ENCODE measurements at places on chromosomes 16 and 17. TPM values are rescaled to one million over a fixed set of nuclear protein-coding genes. Genes with fewer than 3 reads are reported as not detected.

The TSNAXIP1 gene
- 1.2 TPM for total RNA-seq

The KIF18B gene
- not detected for total RNA-seq

The C16orf54 gene
- total RNA-seq: 68.3 TPM

The MMP15 gene
- not detected for total RNA-seq

The SMPD3 gene
- 1.2 TPM for total RNA-seq

GRCh38 chr17:38741461-38741860, 6.7 kb downstream of the PCGF2 start:
- no peak for DNase-seq

DNA sequence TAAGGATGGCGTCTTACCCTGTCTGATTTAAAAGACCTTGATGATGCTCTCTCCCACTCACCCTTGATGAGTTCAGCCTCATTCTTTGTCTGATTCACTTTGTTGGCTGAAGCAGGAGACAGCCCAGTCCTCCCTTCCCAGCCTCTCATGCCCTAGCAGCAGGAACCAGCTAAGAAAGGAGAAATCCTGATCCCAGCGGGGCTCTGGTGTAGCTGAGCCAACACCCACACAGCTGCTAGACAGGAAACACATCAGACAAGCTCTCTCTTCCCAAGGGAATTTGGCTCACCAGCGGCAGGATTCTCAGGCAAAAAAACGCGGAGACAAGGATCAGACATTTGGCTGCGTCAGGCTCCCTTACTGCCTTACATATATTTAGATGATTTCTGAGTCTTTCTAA, 211.5 kb downstream of the CDH11 start:
- no peak for DNase-seq

DNA sequence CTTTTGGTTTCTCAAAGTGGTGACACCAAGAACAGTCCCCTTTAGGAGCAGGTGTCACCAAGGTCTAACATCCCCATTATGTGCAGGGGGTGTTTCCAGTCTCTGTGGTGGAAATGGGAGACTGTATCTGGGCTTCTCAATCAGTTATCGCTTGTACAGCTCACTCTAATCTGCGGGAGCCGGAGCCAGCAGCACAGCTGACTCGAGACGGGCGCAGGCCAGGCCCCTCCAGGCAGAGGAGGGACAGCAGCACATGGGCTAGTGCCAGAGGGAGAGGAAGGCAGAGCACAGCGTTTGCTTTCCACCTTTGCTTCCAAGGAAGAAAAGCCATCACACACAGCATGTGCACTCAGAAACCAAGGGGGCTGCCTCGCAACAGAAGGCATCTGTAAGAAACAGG, 91.2 kb upstream of the CREBBP start:
- DNase-seq: no peak

GRCh38 chr17:62139141-62139540, 74.1 kb upstream of the MED13 start:
- no peak for DNase-seq

Data from B cell (primary cell).